Trophoblast cell (in vitro differentiated cells and primary cell): ENCODE measurements at places on chromosomes 2 and 18.

- no peak for DNase-seq
Observed at GRCh38 chr2:184053326-184053725, 545.0 kb upstream of the ZNF804A start.

DNA sequence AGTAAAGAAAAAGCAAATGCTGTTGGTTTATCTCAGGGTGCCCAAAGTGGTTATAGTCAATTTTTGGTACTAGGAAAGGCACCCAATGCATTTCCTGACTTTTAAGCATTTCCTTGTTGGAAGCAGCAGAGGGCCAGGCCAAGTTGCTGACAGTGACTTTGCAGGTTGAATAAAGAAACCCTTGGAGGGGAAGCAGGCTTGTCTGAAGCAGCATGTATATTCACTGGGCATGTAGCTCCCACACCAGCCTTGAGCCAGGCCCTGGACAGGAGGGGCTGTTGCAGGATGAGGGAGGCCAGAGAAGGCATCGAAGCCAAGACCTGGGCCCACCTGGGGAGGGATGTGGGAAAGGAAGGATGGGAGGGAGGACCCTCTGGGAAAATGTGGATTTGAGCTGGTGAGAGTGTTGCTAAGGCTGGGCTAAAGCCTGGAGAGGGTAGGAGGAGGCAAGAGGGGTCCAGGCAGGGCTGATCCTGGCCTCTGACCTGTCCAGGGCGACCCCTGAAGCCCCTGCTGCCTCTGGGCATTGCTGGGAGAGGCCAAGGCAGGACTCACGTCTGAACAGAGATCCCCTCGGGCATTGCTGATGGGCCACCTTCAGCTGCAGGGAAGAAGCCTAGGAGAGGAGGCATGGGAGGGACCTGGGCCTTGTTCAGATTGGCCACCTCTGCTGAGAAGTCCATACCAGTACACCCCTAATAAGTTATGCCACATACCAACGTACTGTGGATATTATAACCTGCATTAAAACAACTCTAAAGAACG, 79.6 kb downstream of the STPG4 start:
- peak; percentile 34 for DNase-seq

DNA sequence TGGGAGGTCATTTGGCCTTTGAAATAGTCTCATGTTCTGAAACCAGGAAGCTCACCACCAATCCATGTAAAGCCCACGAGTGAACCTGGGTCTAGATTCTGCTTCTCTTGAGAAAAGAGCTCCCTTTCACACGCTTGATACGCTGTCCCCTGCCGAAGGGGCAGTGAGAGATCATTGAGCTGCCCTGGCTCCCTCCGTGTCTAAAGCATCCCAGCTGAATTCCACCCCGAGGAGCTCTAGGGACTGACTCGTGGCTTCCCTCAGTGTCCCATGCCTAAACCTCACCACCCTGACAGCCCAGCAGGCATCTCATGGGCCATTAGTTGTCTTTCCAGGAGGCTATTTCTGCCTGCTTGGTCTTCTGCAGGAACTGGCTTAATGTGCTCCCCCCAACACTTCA, 68.6 kb downstream of the COL6A3 start:
- DNase-seq, result no peak

DNA sequence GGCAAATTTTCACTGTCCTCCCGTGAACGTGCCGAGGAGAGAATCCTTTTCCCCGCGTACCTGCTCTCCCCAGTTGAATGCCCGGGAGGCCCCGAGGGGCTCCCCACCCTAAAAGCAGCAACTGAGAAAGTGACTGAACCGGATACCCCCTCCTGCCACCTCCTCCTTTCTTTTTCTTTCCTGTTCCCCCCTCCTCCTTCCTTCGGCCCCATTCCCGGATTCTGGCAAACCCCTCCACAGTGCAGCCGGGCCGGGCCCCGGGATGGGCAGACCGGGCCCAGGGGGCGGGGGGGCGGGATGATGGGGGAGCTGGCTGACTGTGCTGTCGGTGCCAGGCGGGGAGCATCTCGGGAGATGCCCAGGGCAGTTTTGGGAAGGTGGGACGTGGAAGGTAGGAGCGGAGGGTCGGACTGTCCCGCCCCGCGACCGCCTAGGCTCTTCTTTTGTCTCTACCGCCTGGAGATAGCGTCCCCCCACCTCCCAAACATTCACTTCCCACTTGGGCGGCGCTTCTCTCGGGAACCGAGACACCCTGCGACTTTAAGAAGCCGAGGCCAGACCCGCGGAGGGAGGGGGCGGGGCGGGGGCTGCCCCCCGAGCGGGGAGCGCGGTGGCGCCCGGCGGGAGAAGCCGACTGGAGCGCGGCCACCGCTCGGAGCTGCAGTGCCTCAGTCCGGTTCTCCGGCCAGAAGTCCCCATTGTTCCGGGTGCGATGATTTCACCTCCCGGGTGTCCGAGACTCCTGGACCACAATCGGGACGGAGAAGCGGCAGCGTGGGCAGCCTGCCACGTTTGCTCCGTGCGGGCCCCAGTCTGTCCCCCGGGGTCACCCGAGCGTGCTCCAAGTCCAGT, 8.2 kb downstream of the DLX2 start:
- no peak for DNase-seq

DNA sequence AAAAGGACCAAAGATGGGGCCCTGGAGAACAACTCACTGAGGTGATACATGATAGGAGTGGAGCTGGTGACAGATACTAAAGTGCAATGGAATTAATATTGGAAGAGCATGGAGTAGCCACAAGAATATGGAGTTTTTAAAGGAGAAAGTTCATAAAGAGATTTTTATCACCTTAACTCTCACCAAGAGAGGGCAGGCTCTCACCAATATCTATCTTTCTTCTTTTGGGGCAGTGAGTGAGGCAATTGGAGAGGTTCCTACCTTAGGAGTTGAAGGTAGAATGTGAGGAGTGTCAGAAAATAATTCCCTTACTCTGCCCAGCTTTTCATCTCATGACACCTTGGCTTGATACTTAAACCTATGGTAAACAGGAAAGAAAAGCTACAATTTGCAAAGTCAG, 233.7 kb upstream of the CWC22 start:
- no peak for DNase-seq

DNA sequence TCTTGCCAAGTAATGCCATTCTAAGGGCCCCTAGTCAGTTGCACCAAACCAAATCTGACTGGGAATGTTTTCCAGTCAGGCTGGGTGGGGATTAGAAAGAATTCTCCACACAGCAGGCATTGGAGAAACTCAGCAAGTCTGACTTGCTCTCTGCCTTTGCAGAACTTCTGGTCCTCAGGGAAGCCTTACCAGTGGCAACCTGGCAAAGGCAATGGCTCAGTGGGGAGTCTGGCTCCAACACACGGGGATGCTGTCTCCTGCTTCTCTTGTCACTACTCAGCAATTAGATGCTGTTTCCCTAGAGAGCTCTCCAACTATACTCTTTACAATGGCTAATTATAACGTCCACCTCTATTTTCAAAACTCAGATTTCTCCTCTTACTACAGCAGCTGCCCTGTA, 810.7 kb downstream of the LRRTM4 start:
- no peak for DNase-seq

- peak; percentile 36 for DNase-seq
Observed at GRCh38 chr2:177183860-177184259, 28.7 kb upstream of the HNRNPA3 start.

DNA sequence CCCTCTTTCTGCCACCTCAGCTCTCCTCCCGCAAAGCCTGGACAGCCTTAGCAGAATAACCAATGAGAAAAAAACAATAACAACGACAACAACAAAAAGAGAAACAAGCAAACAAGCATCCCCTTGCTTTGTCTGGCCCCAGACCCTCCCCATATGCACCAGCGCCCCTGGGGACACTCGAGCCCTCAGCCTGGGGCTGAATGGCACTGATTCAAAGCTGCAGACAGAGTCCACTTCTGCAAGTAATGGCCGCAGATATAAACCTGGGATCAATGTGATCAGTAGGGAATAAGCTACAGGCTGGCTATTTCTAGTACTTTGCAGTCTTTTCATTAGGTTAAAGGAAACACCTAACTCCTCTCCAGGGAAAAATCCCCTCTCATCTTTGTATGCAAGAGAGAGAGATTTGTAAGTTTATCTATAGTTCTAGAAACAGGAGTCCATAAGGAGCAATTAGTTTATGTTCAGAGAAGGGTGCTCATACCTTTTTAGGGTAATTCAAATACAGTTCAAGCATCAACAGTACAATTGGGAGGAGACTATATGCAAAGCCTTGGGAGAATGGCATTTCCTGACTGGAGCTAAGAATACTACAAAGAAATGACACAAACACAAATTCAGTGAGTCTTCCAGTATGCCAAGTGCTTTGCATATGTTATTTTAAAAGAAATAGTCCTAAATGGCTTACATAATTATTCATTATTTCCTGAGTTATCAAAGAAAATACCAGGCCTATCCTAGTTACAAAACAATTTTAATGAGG, 122.3 kb upstream of the DDX18 start:
- no peak for DNase-seq

- no peak for DNase-seq
Observed at GRCh38 chr2:239917125-239917956, 107.8 kb downstream of the NDUFA10 start.

- no peak for DNase-seq
Observed at GRCh38 chr2:241122376-241123002, 20.4 kb upstream of the MTERF4 start.

DNA sequence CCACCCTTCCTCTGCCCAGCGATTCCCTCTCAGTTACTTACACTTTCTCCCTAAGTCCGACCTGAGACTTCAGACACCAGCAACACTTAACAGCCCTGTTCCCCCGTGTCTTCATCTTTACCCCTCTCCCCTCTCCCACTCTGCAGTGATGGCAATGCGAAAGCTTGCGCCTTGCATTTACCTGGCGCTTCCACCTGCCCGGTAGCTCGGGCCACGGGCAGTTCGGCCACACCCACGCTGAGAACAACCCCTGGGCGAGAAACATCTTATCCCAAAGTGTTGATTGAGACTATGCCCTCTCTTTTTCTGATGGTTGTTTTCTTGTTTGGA, 558 bp downstream of the DNAJC10 start:
- DNase-seq, result peak; percentile 2

DNA sequence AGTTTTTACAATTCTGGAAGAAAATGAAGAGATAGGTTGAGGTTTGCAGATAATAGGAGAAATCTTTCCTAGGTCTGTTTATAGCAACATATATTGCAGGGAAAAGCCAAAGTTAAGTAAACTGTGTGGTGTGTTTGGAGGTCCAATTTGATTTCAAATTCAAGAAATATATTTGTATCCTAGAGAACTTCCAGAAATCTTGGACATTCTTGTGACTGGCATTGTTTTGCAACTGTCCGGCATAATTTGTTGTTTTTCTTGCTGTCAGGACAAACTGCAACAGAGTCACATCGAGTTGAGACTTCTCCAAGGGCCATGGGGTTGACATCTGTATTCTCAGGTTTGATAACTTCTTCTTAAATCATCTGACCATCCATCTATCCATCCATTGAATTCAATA, 170.9 kb upstream of the ZEB2 start:
- DNase-seq, result no peak

- no peak for DNase-seq
Observed at GRCh38 chr2:210363876-210364275, 48.9 kb upstream of the MYL1 start.

DNA sequence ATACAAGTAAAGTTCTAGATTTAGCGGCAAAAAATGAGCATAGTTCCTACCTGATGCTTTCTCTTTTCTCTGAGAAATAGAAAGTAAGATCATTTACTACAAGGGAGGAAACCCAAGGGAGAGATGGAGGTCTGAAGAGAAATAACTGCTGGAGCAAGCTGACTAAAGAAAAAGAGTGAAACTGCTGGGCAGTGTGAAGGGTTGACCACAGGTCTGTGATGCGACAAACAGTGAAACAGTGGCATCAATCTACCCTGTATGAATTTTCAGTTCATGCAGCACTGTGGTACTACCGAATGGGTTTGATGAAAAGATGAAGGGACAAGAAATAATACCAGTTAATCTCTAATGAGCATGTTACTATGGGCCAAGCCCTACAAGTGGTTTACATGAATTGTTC, 52.2 kb downstream of the CUL3 start:
- DNase-seq, result no peak

- DNase-seq, result no peak
Observed at GRCh38 chr2:228039752-228040534, 141.5 kb downstream of the SPHKAP start.

DNA sequence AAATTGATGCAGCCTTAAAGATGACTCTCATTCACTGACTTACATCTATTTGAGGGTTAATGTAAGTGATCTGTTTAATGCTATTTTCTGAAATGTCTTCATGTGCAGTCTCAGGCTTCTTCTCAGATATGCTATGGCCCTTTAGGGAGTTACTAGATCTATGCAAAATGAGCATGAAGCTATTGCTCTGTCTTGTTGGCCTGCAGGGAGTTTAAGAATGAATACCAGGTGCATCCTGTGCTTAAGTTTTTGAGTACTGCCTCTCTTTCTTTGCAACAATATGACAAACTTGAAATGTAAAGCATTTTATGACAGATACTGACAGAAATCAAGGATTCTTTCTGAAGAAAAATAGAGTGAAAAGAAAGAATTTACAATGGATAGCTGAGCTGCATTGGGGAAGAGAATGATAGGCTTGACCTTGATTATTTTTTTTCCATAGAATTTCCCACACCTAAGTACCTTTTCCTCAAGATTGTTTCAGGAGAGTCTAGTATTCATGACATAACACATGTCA, 1058.3 kb upstream of the TMEFF2 start:
- DNase-seq, result no peak

GRCh38 chr2:233480490-233481202, 85.9 kb downstream of the USP40 start:
- no peak for DNase-seq

GRCh38 chr2:39232141-39232540, 11.6 kb downstream of the CDKL4 start:
- no peak for DNase-seq

DNA sequence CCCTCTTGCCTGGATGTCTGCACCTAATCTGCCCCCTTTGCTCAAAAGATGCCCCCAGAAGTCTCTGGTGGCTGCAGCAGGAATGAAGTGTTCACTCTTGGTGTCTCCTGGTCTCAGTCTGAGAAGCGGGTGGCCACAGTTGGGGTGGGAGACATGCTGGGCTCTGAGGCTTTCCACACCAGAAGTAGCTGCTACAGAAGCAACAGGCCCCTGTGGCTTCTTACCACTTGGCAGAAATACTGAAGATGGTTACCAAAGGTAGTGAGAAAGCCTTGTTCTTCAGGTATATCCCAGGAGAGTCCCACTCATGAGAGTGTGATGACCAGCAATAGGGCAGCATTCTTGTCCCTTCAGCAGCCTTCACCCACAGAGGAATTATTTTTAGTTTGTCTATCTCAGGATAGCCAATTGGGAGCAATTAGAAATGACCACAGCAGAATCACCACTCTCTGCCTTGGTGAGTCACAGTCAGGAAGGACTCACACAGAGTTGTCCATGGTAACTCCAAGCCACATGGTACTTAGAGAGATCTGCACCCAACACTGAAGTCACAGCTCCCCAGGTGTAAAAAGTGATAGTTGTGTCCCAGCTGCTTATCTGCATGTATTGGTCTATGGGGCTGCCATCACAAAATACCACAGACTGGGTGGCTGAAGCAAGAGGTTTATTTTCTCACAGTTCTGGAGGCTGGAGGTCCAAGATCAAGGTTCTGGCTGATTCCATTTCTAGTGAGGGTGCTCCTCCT, 169.8 kb upstream of the ID2 start:
- DNase-seq, result no peak

- no peak for DNase-seq
Observed at GRCh38 chr2:83915381-83915780, 543.7 kb downstream of the SUCLG1 start.
